ENCODE measurements at places on chromosomes 3 and 15. TPM values are rescaled to one million over a fixed set of nuclear protein-coding genes. Genes with fewer than 3 reads are reported as not detected.

- H3K36me3 ChIP-seq: no peaks in the 10 kb centered on the region
- no peak overlapping the region for H3K27ac ChIP-seq
- no peak for DNase-seq
- H3K27me3 ChIP-seq: no peaks in the 10 kb centered on the region
- peaks cover 6% of the 10 kb centered on the region for H3K4me1 ChIP-seq
Measured at GRCh38 chr15:41966920-41967465, 5.4 kb downstream of the EHD4 start.

DNA sequence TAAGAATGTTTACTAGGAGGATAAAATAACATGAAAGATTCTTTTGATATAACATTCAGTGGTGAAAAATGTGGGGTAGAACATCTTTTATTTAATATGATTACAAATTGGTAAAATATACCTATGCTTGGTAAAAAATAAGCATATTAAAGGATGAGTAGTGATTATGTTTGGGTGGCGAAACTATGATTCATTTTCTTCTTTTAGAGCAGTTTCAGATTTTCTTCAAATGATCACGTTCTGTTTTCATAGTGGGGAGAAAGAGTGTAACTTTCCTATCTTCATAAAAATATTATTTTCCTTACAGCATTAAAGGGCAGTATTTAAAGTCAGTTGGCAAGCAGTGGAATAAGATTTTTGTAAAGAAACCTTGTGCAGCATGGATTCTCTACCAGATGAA lies 15.5 kb downstream of the DZIP3 start:
- H3K4me1 ChIP-seq: no peaks in the 10 kb centered on the region
- H3K36me3 ChIP-seq: no peaks in the 10 kb centered on the region
- no peak overlapping the region for H3K27ac ChIP-seq
- no peaks in the 10 kb centered on the region for H3K27me3 ChIP-seq

MYO5C gene
- total RNA-seq: 10.2 TPM

LTK gene
- 0.56 TPM for total RNA-seq

NOP10 gene
- 71.4 TPM for total RNA-seq

HGD gene
- 425 TPM for total RNA-seq

DNA sequence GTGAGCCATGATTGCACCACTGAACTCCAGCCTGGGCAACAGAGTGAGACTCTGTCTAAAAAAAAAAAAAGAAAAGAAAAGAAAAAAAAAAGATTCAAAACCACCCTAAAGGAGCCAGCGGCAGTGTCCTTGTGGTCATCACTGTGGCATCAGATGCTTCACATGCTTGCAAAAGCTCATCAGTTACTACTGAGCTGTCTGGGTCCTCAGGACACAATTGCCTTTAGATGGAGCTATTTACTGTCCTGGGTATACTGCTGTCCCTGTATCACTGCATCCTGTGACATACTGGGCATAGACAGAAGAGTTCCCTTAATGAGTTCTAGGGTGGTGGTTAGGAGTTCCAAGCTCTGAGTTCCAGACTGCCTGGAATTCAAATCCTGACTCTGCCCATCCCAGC lies 85.8 kb downstream of the LINGO1 start:
- no peak for DNase-seq
- H3K4me3 ChIP-seq: no peak overlapping the region
- H3K4me1 ChIP-seq: no peaks in the 10 kb centered on the region
- no peaks in the 10 kb centered on the region for H3K27me3 ChIP-seq

- H3K27ac ChIP-seq: no peak overlapping the region
- no peak overlapping the region for H3K4me3 ChIP-seq
- no peaks in the 10 kb centered on the region for H3K4me1 ChIP-seq
- no peaks in the 10 kb centered on the region for H3K36me3 ChIP-seq
- peak; percentile 51 for DNase-seq
Measured at GRCh38 chr3:49725906-49726681, 2.3 kb upstream of the GMPPB start.

Data from right lobe of liver (tissue), 6 donors.